Neural cell (in vitro differentiated cells): ENCODE measurements at places on chromosomes 3 and 15. TPM values are rescaled to one million over a fixed set of nuclear protein-coding genes. Genes with fewer than 3 reads are reported as not detected.

Gene DUOXA2
- not detected in 2 replicates for polyA plus RNA-seq

Gene CPNE9
- polyA plus RNA-seq = 0.32 TPM in 1 of 2 replicates, not detected in the other

Gene CHRD
- 2.9 and 4.8 TPM in 2 replicates for polyA plus RNA-seq

Gene SPTBN5
- polyA plus RNA-seq = 0.01 and 0.04 TPM in 2 replicates

Gene SLC22A13
- 0.16 TPM in 1 of 2 replicates, not detected in the other for polyA plus RNA-seq

Gene RLBP1
- 0.16 TPM in 1 of 2 replicates, not detected in the other for polyA plus RNA-seq

Gene WDR72
- polyA plus RNA-seq = 0.05 TPM in 1 of 2 replicates, not detected in the other

Gene EIF2B5
- 109 and 112 TPM in 2 replicates for polyA plus RNA-seq

Gene PLSCR4
- not detected in 2 replicates for polyA plus RNA-seq

Gene STAB1
- 0.28 and 0.50 TPM in 2 replicates for polyA plus RNA-seq

Gene MB21D2
- 32.8 and 39.0 TPM in 2 replicates for polyA plus RNA-seq

Gene P2RY1
- 1.7 and 3.0 TPM in 2 replicates for polyA plus RNA-seq

Gene SCN5A
- polyA plus RNA-seq = 0.24 TPM in 1 of 2 replicates, not detected in the other

Gene HESX1
- polyA plus RNA-seq = 1.3 and 4.8 TPM in 2 replicates

Gene HAPLN3
- not detected in 2 replicates for polyA plus RNA-seq

Gene POLQ
- 0.10 and 0.16 TPM in 2 replicates for polyA plus RNA-seq

Gene ERC2
- 57.5 and 60.4 TPM in 2 replicates for polyA plus RNA-seq

Gene PDZRN3
- 1.1 and 2.2 TPM in 2 replicates for polyA plus RNA-seq

Gene PLA2G4E
- polyA plus RNA-seq = not detected in 2 replicates

Gene KNL1
- 0.38 and 2.4 TPM in 2 replicates for polyA plus RNA-seq

Gene CIDEC
- not detected in 2 replicates for polyA plus RNA-seq

Gene XXYLT1
- 25.4 and 29.7 TPM in 2 replicates for polyA plus RNA-seq

Gene SPG11
- polyA plus RNA-seq = 52.2 and 58.4 TPM in 2 replicates

Gene LRRC31
- polyA plus RNA-seq = not detected in 2 replicates

Gene CACNA1D
- polyA plus RNA-seq = 22.5 and 24.9 TPM in 2 replicates

Gene NPAP1
- polyA plus RNA-seq = 0.10 and 0.40 TPM in 2 replicates

Gene SHC4
- 4.5 and 5.0 TPM in 2 replicates for polyA plus RNA-seq

Gene BFSP2
- polyA plus RNA-seq = not detected in 2 replicates

Gene ERICH6
- 0.32 TPM in 1 of 2 replicates, not detected in the other for polyA plus RNA-seq
